ENCODE measurements at places on chromosomes 6 and 20.
A peak's percentile ranks its signal among the peaks of the same experiment; 100 is the strongest.

DNA sequence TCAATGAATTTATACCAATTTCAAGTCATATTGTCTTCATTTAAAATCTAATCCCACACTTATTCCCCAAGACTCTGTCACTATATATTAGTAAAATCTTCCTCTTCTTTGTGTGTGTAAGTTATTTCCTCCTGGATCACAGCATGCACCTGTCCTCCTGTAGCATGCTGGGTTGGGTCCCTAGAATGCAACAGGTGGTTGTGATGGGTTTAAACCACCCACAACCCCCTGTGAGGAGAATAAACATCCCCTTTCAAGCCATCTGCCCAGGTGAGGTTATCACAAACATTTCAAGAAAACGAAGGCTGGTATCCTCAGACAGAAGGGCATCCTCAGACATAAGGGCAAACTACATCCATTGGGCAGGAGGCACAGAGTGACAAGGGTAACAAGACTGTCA is 26.4 kb downstream of the DZANK1 start:
- no peak for DNase-seq

- DNase-seq = no peak
Observed at GRCh38 chr6:84150705-84151104, 76.7 kb downstream of the CEP162 start.

- DNase-seq = no peak
Observed at GRCh38 chr6:79808921-79809320, 138.4 kb downstream of the ELOVL4 start.

GRCh38 chr6:124237911-124238310 is 434.2 kb downstream of the NKAIN2 start:
- DNase-seq = no peak

- no peak for DNase-seq
Observed at GRCh38 chr6:37624121-37624520, 73.6 kb downstream of the MDGA1 start.

- DNase-seq = no peak
Observed at GRCh38 chr6:144595266-144595665, 310.1 kb downstream of the UTRN start.

- DNase-seq = no peak
Observed at GRCh38 chr6:118288355-118289124, 259.6 kb upstream of the PLN start.

DNA sequence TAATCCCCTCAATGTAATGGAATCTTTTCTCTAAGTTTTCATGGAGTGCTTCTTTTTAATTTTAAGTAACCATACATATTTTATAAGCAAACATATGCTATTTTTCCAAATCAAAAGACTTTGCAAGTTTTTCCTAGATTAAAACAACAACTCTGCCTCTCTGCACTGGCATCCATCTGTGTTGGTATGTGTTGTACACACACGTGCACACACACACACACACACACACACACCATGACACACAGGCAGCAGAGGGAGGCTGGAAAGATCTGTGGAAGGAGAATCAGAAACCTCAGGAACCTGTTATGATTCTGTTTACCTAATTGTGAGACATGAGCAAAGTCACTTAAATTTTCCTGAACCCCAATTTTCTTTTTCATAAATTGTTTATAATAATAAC is 295.0 kb upstream of the PRDM1 start:
- DNase-seq = no peak

DNA sequence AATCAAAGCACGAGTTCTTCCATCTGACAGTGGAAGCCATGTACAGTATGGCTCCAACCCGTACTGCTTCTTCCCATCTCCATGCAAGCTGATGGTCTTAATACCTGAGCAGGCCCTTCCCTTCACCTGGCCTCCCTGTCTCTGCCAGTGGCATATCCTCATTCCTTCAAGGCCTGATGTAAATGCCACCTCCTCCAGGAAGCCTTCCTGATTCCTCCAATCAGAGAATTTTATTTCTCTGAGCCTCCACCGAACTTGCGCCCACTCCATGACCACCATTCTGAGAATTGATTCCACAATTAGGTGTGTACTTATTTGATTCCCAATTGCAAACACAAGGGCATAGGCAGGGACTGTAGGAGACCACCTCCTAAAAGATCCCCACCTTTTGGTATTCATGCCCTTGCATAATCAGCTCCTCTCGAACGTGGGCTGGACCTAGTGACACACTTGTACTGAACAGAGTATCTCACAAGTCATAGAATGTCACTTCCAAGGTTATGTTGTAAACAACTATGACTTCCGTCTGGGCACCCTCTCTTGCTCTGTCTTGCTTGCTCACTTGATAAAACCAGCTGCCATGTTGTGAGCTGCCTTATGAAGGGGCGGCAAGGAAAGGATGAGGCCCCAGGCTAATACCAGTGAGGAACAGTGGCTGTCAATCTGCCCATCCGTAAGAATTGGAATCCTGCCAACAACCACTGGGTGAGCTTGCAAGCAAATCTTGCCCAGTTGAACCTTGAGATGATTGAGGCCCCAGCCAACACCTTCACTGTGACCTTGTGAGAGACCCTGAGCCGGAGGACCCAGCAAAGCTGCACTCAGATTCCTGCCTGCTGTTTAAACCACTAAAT is 38.8 kb downstream of the CPNE5 start:
- DNase-seq = no peak

DNA sequence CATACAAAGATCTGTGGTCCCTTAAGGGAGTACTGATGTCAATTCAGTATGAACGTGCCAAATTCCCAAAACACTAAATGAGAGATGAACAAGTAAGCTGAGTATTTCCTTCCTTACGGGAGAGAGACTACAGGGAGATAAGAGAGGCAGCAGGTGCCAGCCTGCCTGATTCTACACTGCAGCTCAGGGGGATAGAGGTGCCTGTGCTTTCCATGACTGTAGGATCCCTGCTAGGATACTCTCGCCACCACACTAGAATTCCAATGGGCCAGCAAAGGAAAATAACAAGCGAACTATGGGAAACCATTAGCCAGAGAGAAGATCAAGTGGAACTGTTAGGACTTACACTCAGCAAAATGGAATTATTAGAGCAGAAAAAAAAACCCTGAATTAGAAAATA is 198.5 kb upstream of the BTBD3 start:
- DNase-seq = no peak

DNA sequence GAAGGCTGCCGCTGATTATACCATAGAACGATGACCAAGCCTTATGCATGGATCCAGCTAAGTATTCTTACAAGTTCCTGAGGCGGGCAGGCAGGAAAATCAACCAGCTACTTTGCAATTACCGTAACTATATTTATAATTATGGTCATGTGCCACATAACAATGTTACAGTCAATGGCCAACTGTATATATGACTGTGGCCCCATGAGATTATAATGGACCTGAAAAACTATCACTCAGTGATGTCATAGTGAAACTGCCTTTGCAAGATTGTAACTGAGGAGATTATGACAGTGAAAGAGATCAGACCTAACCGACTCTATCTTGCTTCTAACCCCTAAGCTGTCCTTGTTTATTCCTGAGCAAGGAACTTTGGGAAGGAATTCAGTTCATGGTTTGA is 33.1 kb upstream of the FAM135A start:
- DNase-seq = no peak

DNA sequence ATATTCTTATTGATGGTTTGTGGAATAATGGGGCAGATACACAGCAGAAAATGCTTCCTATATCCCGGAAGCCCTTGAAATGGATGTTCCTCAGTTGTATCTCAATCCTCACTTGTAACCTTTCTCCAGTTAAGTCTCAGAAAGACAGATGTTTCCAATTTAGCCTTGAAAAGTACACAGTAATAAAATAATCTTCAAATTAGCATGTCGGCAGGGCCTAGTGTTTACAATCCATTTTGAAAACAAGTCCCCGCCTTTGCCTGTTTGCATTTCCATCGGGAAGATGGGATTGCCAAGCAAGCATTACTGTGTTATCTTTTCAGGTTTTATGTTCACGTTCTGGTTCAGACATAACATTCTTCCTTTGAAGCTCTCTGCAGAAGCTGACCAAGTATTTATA is 41.5 kb downstream of the SNRNP48 start:
- no peak for DNase-seq

- DNase-seq = peak; percentile 73
Observed at GRCh38 chr20:47196091-47197081, 160.1 kb downstream of the ZMYND8 start.

DNA sequence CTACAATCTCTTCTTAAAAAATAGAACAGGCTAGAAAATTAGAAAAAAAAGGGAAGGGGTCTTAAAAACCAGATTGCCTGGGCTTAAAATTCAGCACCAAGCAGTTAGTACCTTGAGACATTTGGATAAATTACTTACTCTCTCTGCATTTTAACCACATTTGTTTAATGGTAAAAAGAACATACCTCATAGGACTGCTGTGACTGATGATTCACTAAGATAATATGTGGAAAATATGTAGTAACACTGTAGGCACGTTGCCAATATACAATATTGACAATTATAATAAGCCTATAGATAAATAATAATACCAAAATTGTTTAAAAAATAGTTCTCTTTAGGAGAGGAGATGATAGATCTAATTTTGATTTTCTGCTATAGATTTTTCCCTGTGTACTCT is 750.4 kb downstream of the TENT5A start:
- no peak for DNase-seq

DNA sequence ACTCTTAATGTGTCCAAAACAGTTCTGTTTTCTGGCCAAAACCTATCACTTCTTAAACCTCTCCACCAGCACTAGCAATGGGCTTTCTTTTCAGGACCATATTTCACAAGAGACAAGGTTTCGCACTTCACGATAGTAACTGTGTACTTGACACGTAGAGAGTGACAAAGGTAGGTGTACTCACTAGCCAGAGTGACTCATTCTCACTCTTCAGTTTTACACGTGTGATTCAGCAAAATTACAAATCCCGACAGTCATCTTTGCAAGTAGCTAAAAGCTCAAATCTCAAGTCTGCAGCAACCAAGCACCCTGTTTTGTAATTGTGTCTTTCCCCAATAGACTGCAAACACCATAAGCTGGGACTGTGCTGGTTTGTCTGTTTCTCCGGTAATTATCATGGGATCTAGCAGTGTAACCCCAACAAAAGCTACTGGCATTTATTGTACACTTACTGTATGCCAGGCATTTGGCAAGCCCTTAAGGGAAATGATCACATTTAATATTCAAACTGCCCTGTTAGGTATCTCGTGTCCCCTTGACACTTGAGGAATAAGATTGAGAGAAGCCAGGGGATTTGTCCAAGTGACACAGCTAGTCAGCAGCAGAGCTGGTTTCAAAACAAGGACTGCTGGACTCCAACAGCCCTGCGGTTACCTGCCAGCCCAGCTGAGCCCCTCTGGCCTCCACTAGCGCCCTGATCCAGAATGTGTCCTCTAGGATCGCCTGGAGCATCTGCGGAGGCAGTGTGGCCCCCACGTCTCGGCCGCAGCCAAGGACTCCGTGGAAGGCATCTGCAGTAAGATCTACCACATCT is 9.9 kb downstream of the PCIF1 start:
- DNase-seq = no peak

DNA sequence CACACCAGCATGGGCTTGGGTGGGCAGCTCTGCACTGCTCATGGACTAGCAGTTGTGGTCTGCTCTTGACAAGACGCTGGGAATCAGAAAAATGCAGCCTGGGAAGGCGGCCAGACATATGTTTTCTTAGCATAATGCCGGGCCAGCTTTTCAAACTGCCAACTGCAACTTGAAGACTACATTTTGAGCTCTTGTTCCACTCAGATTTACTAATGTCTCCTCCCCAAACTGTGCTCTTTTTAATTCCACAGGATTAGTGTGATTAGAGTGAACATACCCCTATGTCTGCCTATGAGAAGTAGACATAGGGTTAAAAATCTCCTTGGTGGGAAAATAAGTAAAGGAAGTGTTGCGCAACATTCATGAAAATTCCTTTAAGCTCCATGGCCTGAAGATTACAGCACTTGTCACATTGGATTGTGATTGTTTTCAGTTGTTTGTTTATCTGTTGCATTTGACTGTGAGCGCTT is 5.3 kb upstream of the FNDC1 start:
- no peak for DNase-seq

- DNase-seq = no peak
Observed at GRCh38 chr6:52724406-52725121, 38.7 kb downstream of the GSTA2 start.

DNA sequence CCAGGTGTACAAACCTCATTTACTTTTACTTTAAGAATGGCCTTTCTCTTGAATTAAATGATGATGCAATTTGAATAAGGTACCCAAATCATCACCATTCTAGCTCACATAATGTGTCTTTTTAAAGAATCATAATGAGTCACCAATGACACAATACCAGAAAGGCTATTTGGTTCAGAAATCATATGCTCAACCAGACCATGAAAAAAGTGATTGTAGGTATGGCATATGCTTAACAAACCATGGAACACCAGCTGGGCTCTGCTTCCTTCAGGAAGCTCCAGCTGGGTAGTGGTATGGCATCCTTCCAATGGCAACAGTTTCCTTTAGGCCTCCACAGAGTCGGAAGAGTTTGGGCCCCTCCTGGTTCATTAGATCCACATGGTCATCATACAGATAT is 128.2 kb downstream of the FRK start:
- DNase-seq = no peak

DNA sequence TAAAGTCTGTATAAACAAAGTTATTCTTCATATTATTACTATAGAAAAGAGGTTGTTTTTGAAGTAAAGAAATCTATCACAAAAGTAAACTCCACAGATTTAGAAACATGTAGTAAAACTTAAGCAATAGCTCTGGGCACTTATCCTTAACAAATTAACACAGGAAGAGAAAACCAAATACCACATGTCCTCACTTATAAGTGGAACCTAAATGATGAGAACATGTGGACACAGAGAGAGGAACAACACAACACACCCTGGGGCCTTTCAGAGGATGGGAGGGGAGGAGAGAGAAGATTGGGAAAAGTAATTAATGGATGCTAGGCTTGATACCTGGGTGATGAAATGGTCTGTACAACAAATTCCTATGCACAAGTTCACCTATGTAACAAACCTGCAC is 57.2 kb downstream of the C6orf58 start:
- DNase-seq = no peak

DNA sequence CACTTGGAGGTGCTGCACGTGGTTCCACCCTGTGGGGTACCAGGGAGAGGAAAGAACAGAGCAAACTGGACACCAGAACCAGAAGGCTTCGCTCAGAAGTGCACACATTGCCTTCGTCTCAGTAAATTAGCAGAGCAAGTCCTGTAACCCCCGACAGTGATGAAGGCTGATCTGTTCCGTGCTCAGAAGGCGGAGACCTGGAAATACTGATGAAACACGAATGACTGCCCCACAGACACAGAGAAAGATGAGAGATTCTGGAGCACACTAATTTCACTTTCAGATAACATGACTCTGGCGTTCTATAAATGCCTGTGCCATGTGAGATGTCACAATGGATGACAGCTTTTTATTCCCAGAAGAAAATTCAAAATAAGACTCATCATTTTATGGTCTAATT is 44.2 kb upstream of the CCR6 start:
- DNase-seq = no peak

- DNase-seq = no peak
Observed at GRCh38 chr20:25865715-25866656, 169.3 kb upstream of the ZNF337 start.

DNA sequence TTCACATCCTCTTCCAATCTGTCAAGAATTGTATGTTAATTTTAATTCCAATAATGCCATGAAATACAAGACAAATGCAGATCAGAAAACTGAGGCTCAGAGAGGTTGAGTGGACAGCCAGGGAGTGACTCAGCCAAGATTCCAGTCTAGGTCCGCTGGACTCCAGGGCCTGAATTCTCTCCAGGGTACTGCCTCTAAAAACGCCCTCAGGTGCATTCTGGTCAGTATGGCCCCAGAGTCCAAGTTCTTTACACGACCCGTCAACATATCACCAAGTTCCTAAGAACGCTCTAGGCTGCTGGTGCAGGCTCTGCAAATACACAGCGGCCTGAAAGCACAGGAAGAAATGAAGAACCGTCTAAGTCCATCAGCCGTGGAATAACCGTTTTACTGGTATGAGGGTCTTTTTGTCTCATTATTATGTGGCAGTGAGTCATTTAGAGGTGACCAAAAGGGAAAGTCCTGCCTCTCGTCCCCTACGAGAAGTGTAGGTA is 709 bp upstream of the ASXL1 start:
- DNase-seq = no peak
